ENCODE measurements at places on chromosomes 11 and 22. TPM values are rescaled to one million over a fixed set of nuclear protein-coding genes. Genes with fewer than 3 reads are reported as not detected.
A peak's percentile ranks its signal among the peaks of the same experiment; 100 is the strongest.

The MFRP gene
- not detected for total RNA-seq

The HOATZ gene
- not detected for total RNA-seq

The NCAM1 gene
- 5.4 TPM for total RNA-seq

The MFNG gene
- total RNA-seq = 3.7 TPM

The MRGPRX3 gene
- total RNA-seq = not detected

The CD3G gene
- total RNA-seq = 0.20 TPM

The OR5AN1 gene
- total RNA-seq = not detected

The DEPDC7 gene
- total RNA-seq = 4.7 TPM

The PRRG4 gene
- 1.1 TPM for total RNA-seq

GRCh38 chr11:71499125-71499524, 27.9 kb upstream of the KRTAP5-7 start:
- H3K36me3 ChIP-seq = peaks cover 44% of the 10 kb centered on the region
- no peaks in the 10 kb centered on the region for H3K27me3 ChIP-seq
- DNase-seq = no peak
- peaks cover 2% of the 10 kb centered on the region for H3K4me1 ChIP-seq
- H3K27ac ChIP-seq = no peak overlapping the region

- peaks cover 55% of the 10 kb centered on the region for H3K27me3 ChIP-seq
- H3K27ac ChIP-seq = no peak overlapping the region
- DNase-seq = peak; percentile 79
- H3K4me3 ChIP-seq = no peak overlapping the region
- peaks cover 17% of the 10 kb centered on the region for H3K4me1 ChIP-seq
Measured at GRCh38 chr22:29313126-29313575, 2.3 kb downstream of the RASL10A start.

- H3K4me3 ChIP-seq = no peak overlapping the region
- peak overlapping the region; percentile 70 for H3K27ac ChIP-seq
- DNase-seq = no peak
- no peaks in the 10 kb centered on the region for H3K36me3 ChIP-seq
Measured at GRCh38 chr11:117058761-117059261, 39.4 kb downstream of the SIK3 start.

- DNase-seq = no peak
- H3K4me3 ChIP-seq = peak overlapping the region; percentile 76
- H3K27me3 ChIP-seq = peaks cover 81% of the 10 kb centered on the region
- H3K36me3 ChIP-seq = peaks cover 9% of the 10 kb centered on the region
- H3K4me1 ChIP-seq = peaks cover 69% of the 10 kb centered on the region
Measured at GRCh38 chr22:33057363-33057995, 702 bp downstream of the SYN3 start.

DNA sequence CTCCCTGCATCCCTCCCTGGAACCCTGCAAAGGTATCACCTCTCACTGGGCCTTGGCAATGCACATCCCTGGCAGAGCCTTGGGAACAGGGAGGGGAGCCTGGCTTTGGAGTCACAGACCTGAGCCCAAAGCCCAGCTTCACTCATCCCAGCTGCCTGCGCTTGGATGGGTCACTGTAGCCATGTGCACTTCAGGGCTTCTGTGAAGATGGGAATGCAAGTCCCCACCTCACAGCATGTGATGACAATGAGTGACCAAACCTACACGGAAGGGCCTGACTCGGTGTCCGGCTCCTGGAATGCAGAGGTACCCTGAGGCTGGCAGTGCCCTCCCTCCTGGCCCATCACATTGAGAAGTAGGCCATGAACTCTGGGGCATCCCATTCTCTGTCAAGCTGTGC, 22.8 kb upstream of the BAIAP2L2 start:
- peaks cover 16% of the 10 kb centered on the region for H3K36me3 ChIP-seq
- no peak overlapping the region for H3K27ac ChIP-seq
- DNase-seq = no peak
- no peaks in the 10 kb centered on the region for H3K4me1 ChIP-seq
- H3K4me3 ChIP-seq = no peak overlapping the region

GRCh38 chr11:2668876-2669275, 30.9 kb downstream of the KCNQ1OT1 start:
- H3K36me3 ChIP-seq = peaks cover 14% of the 10 kb centered on the region
- H3K27ac ChIP-seq = no peak overlapping the region
- DNase-seq = no peak
- H3K4me3 ChIP-seq = no peak overlapping the region
- H3K4me1 ChIP-seq = no peaks in the 10 kb centered on the region
- H3K27me3 ChIP-seq = peaks cover 20% of the 10 kb centered on the region

DNA sequence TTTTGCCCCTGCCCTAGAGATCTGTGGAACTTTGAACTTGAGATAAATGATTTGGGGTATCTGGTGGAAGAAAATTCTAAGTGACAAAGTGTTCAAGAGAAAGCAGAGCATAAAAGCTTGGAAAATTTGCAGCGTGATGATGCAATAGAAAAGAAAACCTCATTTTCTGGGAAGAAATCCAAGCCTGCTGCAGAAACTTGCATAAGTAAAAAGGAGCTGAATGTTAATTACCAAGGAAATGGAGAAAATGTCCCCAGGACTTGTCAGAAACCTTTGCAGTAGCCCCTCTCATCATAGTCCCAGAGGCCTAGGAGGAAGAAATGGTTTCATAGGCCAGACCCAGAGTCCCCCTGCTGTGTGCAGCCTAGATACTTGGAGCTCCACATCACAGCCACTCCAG, 686.9 kb downstream of the FAM181B start:
- DNase-seq = no peak
- no peak overlapping the region for H3K27ac ChIP-seq
- H3K27me3 ChIP-seq = no peaks in the 10 kb centered on the region
- 0 out of 2 replicates have a peak, but pooled peaks cover 5% of the 10 kb centered on the region for H3K36me3 ChIP-seq

GRCh38 chr22:27809226-27809603, 7.7 kb upstream of the MN1 start:
- H3K27me3 ChIP-seq = peaks cover 14% of the 10 kb centered on the region
- peaks cover 27% of the 10 kb centered on the region for H3K4me1 ChIP-seq
- no peak overlapping the region for H3K4me3 ChIP-seq
- DNase-seq = no peak
- H3K27ac ChIP-seq = no peak overlapping the region

DNA sequence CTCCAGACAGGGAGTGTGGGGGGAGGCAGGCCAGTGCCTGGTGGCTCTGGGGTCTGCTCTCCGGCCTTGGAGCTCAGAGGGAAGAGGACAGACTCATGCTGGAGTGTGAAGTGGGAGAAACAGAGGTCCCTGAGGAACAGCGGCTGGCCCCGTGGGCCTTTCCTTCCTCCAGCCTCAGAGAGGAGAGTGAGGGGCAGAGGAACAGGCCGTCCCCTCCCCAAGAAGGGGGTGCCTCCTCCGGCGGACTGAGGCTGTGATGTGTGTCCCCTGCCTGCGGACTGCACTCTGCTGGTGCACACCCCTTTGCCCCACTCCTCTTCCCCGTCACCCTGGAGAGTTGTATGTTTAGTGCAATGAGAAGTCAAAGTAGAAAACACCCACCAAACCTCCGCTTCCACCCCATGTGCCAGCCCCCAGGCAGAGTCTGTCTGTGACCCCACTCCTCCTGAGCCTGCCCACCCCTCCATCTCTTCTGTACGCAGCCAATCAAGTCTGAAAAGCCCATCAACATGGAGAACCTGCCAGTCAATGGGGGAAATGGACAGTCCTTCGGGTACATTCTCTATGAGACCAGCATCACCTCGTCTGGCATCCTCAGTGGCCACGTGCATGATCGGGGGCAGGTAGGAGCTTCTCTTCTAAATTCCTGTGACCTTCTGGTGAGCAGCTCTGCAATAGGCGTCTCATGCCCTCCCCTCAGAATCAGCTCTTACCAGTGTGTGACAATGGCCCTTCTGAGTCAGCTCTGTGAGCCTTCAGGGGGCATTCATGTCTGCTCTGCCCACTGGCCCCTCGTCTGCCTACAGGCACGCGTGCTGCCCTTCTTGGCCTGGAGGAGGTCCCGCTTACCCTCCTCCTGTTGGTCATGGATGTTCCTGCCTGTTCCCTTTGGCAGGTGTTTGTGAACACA, 39.0 kb downstream of the GLB1L2 start:
- DNase-seq = no peak
- H3K27me3 ChIP-seq = no peaks in the 10 kb centered on the region

- no peak for DNase-seq
- peaks cover 24% of the 10 kb centered on the region for H3K4me1 ChIP-seq
- H3K27ac ChIP-seq = no peak overlapping the region
- H3K27me3 ChIP-seq = no peaks in the 10 kb centered on the region
- no peaks in the 10 kb centered on the region for H3K36me3 ChIP-seq
Measured at GRCh38 chr11:34225091-34225490, 119.7 kb downstream of the NAT10 start.

GRCh38 chr11:115396533-115396932, 107.7 kb downstream of the CADM1 start:
- no peak overlapping the region for H3K4me3 ChIP-seq
- peaks cover 90% of the 10 kb centered on the region for H3K27me3 ChIP-seq
- peaks cover 3% of the 10 kb centered on the region for H3K4me1 ChIP-seq
- H3K36me3 ChIP-seq = no peaks in the 10 kb centered on the region

- H3K4me1 ChIP-seq = no peaks in the 10 kb centered on the region
- no peak overlapping the region for H3K27ac ChIP-seq
- no peaks in the 10 kb centered on the region for H3K27me3 ChIP-seq
- H3K36me3 ChIP-seq = no peaks in the 10 kb centered on the region
- DNase-seq = no peak
Measured at GRCh38 chr22:28454431-28455064, 225.1 kb downstream of the TTC28 start.

GRCh38 chr11:113001709-113002108, 40.5 kb downstream of the NCAM1 start:
- H3K4me3 ChIP-seq = no peak overlapping the region
- H3K27me3 ChIP-seq = no peaks in the 10 kb centered on the region
- no peak overlapping the region for H3K27ac ChIP-seq
- H3K36me3 ChIP-seq = no peaks in the 10 kb centered on the region
- DNase-seq = no peak

DNA sequence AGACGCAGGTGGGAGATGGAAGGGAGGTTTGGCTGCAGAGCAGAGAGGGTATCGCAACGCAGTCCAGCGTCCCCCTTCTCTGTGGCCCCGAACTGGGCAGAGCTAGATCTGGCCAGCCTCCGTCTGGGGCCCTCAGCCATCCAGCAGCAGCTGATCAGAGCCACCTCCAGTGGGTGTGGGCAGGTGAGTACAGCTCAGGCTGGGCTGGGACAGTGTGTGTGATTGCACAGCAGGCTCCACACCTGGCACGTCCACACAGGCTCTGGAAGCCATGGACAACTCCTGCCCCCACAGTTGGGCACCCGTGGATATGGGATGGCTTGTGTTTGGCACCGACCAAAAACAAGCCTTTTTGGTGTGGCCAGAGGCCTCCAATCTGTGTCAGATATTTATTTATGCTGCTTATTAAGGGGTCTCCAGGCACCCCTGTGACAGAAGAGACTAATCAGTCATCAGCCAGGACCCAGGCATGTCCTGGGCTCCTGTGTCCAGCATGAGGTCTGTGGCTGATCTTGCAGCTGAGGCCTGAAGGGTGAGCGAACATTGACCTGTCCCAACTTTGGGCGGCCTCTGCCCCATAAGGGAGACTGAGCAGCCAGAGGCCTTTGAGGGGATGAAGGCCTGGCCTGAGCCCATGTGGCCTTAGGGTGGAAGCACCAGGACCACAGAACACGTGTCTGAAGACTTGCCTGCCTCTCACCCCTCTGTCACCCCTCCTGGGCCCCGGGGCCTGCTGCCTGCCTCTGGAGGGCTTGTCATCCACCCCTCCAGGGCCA, 18.6 kb downstream of the POLR3H start:
- H3K4me1 ChIP-seq = no peaks in the 10 kb centered on the region
- H3K4me3 ChIP-seq = no peak overlapping the region
- H3K27ac ChIP-seq = no peak overlapping the region
- H3K27me3 ChIP-seq = peaks cover 2% of the 10 kb centered on the region

DNA sequence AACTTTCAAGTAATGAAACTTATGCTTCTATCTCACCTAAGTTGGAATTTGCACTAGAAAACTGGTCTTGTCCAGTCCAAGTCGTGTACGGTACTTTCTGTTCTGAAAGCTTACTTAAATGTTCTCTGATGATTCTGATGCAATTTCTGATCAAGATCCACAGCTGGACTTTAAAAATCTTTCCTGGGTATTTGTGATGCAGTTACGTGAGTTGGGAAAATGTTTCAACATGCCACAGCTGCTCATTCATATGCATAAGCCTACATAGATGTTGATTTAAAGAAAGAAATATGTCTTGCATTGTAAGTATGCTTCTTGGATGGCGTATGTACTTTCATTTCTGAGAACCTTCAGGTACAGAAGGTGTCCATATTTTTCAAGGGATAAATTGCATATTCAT, 493.7 kb upstream of the CCDC90B start:
- no peaks in the 10 kb centered on the region for H3K36me3 ChIP-seq
- no peaks in the 10 kb centered on the region for H3K27me3 ChIP-seq

- DNase-seq = no peak
- H3K27me3 ChIP-seq = peaks cover 21% of the 10 kb centered on the region
- H3K27ac ChIP-seq = no peak overlapping the region
Measured at GRCh38 chr11:45525393-45525792, 140.0 kb downstream of the CHST1 start.

DNA sequence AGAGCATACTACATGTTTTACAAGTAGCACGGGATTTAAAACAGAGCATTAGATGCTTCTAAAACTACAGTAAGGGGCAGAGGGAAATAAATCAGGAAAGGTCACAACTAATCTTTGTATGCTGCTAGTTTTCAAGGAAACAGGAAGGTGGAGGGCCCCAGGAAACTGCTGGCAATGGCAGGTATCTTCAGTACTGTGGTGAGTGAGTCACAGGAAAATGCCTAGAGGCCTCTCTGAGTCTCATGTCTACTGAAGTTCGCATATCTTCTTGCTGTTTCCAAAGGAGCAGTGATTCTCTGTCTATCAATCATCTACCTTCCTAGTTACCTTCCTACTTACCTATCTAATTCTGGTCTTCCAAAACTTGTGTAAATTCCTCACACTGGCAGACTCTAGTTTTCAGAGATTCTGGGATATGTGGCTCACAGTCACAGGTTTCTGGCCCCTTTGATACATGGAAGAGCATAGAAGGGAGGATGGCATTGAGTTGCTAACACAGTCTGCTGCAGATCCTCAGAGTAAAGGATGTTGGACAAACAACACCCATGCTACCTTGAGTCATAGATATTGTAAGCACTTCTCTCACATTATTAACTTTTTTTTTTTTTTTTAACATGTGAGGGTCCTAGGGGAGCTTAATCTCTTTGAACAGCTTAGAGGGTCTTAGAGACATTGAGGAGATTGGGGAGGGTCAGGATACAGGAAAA, 58.8 kb upstream of the SYN3 start:
- no peak overlapping the region for H3K4me3 ChIP-seq
- peaks cover 6% of the 10 kb centered on the region for H3K27me3 ChIP-seq
- H3K4me1 ChIP-seq = no peaks in the 10 kb centered on the region
- H3K36me3 ChIP-seq = no peaks in the 10 kb centered on the region

- H3K27me3 ChIP-seq = no peaks in the 10 kb centered on the region
- H3K36me3 ChIP-seq = peaks cover 20% of the 10 kb centered on the region
- H3K4me3 ChIP-seq = no peak overlapping the region
- peak; percentile 89 for DNase-seq
- no peak overlapping the region for H3K27ac ChIP-seq
Measured at GRCh38 chr22:26679003-26679629, 21.7 kb downstream of the MIAT start.

- H3K27ac ChIP-seq = peak overlapping the region; percentile 79
- no peaks in the 10 kb centered on the region for H3K27me3 ChIP-seq
- no peaks in the 10 kb centered on the region for H3K36me3 ChIP-seq
- peak; percentile 89 for DNase-seq
- H3K4me1 ChIP-seq = peaks cover 19% of the 10 kb centered on the region
- H3K4me3 ChIP-seq = peak overlapping the region; percentile 45
Measured at GRCh38 chr22:43230971-43231723, 44.2 kb upstream of the TTLL12 start.

Measured in WTC11 (cell line).